Activated CD4-positive, alpha-beta T cell treated with anti-CD3 and anti-CD28 coated beads, Interleukin-2, amount 50 U/mL, for 1 hour (primary cell): ENCODE measurements at places on chromosomes 2 and 18.
A peak's percentile ranks its signal among the peaks of the same experiment; 100 is the strongest.

DNA sequence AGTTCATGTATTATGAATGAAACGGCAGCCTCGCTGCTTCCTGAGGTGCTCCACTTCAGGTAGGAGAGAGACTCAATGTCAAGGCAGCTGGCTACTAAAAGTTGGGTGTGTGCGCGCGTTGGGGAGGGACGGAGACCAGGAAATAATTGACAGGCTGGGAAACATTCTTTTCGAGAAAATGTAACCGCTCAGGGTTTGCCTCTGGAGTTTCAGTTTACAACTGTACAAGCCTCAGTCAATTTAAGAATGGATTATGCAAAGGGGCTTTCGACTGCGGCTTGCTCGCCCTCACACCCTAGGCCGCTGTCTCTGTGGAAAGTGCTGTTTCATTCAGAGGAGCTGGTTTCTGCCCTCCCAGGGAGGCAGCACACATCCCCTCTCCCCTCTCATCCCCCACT lies 4.4 kb upstream of the SPRED2 start:
- DNase-seq, result no peak

GRCh38 chr18:23812546-23813440 lies 123.5 kb downstream of the LAMA3 start:
- DNase-seq, result no peak

- DNase-seq, result peak; percentile 40
These were observed 3.2 kb downstream of the ID2 start for GRCh38 chr2:8684878-8685696.

DNA sequence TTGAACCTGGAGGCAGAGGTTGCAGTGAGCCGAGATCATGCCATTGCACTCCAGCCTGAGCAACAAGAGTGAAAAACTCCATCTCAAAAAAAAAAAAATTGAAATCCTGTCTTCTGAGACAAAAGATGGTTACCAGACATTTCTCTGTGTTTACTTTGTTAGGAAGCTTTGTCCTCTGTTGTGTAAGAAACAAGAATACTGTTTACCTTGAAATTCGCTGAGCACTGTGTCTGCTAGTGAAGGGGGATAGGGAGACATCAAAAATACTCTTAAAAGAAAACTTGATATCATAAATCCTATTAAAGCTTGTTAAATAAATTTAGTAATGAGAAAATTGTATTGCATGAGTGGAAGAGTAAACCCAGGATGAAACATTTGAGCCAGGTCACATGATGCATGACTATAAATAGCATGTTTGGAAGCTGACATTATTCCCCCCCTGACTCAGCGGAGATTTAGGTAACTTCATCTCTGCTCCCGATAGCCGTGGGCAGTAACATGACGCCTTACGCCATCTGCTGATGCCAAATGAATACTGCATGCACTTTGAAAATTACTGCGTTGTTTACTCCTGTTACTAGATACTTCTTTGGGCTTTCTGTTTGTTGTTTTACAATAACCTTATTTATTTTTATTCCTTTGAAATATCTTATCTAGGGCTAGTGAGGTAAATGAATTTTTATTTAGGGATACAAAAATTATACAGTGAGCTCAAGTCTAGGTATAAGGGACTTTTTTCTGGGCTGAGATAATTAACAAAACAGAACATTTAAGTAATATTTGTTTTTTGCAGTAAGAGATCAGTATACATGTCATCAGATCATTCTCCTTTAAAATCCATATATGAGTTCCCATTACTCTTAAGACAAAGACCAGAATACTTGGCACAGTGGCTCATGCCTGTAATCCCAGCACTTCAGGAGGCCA lies 134.9 kb downstream of the MAP3K20 start:
- peak; percentile 31 for DNase-seq

DNA sequence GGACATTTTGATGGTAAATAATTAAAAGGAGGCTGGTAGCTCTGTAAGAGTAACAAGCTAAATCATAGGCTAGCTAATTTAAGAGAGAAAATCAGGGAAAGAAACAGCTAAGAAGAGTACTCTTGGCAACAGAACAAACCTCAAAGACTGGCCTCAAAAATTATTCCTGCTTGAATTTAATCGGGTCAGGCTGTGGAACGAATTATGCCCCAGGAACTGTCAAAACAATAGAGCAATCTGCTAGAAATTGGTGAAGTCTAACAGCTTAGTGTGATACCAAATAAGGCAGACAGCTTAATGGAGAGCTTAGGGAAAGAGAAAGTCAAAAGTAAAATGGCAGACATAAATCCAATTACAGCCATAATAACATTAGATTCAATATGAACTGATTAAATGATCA lies 215.7 kb downstream of the MREG start:
- no peak for DNase-seq

DNA sequence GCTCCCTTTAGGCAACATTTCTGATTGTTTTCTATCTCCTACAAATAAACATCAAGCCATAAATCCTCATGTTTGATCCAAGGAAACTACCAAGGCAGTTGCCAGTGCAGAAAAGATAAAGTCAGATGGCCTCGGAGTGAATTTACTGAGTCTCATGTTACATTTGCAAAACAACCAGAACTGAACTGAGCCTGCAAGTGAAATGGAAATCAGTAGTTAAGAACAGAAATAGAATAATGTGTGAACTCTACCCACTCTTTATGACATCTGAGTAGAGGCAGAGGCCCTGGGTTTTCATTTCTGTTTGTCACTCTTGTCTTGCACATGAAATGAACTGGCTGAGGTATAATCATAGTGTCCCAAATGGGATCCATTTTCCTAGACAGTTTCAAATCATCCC lies 20.4 kb upstream of the DAPL1 start:
- DNase-seq, result no peak

DNA sequence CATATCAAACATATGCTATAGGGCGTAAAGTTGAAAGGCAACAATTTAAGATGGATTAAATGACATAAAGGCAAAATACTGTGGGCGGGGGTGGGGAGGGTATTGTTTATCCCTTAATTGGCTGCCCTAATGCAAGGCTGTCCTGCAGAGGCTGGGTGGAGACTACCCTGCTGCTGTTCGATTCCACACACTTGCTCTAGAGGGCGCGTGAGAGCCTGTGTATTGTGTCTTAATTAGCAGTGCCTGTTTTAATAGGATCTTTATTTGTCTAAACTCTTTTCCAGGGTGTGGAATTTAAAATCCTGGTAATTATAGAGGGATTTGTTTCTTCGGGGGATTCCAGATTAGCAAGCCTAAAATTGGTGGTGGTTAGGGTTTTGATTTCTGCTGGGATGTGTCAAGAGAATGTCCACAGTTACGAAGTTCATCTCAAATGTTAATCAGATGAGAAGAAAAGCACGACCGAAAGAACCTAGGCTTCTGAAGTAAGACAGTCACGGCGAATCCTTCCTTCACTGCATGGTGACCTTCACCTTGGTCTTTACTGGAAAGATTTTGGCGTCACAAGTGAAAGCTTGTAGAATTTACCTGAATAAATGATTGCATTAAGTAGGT lies 103.5 kb upstream of the MAP3K20 start:
- DNase-seq, result peak; percentile 21

- DNase-seq, result no peak
These were observed 38.2 kb upstream of the CAVIN2 start for GRCh38 chr2:191885098-191885497.

- no peak for DNase-seq
These were observed 154.7 kb upstream of the RMP24 start for GRCh38 chr18:35817604-35818352.

- DNase-seq, result no peak
These were observed 56.8 kb upstream of the MCFD2 start for GRCh38 chr2:46972438-46972837.

DNA sequence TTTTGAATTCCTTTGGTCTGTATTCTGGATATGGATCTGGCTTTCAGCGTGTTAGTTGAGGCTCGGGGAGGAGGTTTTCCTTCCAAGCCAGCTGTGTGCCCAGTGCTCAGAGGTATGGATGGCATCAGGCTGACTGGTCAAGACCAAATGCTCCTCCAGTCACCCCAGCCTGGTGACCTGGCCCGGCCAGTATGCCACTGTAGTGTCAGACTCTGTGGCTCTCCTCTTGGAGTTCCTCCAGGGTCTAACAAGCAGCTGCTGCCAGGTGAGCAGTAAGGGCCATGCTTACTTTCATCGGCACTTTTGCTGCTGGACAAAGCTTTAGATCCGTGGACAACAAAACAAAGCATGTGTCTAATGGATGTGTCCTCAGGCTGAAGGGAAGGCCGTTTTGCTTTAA lies 44.1 kb downstream of the CABLES1 start:
- DNase-seq, result no peak

GRCh38 chr2:186748354-186748753 lies 54.5 kb downstream of the FAM171B start:
- no peak for DNase-seq

DNA sequence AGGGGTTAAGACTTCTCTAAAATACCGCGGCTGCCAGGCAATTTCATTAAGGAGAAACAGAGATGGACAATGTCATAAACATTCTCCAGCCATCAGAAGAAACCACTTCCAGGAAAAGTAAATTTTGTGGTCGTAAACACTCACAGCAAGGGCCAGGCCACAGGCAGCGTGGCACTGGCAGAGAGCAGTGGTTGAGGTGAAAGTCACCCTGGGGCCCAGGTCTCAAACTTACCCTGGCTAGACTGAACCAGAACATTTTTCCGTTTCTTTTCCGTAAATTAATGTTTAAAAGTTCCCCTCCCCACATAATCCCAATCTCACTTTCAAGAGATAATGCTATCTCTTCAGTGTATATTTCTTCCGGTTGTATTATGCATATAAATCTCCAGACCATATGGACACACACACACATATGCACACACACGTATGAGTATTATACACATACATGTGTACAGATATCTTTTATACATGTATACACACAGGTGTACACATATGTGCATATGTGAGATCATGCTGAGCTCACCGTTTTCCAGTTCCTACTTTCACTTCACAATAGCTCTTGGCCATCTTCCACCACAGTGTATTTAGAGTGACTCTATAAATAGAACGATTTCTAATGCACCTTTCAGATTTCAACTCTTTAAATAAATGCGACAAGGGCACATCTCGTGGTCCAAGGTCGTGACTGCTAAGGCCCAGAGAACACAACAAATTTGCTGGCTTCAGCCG lies 90.1 kb downstream of the MALT1 start:
- DNase-seq, result no peak

GRCh38 chr2:177187631-177188312 lies 24.8 kb upstream of the HNRNPA3 start:
- no peak for DNase-seq
